Activated naive CD8-positive, alpha-beta T cell treated with anti-CD3 and anti-CD28 coated beads, Interleukin-2, amount 50 U/mL, for 24 hours (primary cell): ENCODE measurements at places on chromosomes 12 and 14.

GRCh38 chr12:105882404-105882803 is 256.4 kb downstream of the NUAK1 start:
- no peak for DNase-seq

DNA sequence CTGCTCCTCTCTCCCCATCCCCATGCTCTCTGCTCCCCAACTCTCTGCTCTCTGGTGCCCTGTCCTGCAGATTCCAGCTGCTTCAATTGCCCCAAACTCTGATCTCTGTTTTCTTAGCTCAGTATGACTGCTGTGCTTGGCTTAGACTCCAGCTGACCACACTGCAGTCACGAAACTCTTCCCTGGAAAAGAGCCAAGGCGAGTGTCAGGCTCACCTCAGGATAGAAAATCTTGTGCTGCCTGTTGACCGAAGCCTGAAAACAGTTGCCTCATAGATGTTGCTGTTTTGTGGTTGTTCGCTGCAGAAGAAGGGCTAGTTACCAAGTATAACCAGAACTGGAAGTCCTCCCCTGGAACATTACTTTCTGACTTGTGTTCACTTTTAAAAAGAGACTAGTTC is 6.7 kb upstream of the STON2 start:
- DNase-seq, result no peak

DNA sequence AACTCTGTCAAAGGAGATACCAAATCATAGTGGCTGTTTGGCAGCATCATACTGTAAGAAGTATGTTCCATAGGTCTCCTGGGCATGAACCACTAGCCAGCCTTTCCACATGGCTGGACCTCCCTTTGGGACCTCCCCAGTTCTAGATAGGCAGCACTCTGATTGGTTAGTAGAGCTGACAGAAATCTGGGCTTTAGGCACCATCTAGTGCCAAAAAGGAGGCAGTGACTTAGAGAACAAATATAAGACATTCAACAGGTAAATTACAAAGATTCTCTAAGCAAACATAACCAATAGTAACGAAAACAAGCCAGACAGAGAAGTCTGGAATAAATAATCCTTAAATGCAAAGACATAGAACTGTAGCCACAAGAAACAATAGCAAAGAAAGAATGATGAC is 148.0 kb upstream of the PDE3A start:
- no peak for DNase-seq

DNA sequence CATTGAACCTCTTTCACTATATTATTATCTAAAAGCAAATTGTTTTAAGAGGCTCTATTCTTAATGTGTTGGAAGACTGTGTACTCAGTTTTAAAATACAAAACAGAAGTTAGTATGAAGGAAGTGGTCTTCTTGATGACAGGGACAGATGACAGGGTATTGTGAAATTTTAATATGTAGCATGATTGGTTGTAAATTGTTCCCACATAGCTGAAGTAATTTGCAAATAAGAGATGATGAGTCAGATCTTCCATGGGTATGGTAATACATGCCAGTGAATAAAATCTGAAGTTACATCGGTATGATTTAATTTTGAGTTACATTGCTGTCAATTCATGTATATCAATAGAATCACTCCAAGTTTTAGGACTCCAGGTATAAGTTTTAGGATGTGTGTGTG is 454.8 kb downstream of the AEBP2 start:
- no peak for DNase-seq

- DNase-seq, result no peak
Measured at GRCh38 chr14:92383805-92384204, 60.8 kb downstream of the SLC24A4 start.

GRCh38 chr12:115571446-115571845 is 706.0 kb downstream of the MED13L start:
- DNase-seq, result no peak

DNA sequence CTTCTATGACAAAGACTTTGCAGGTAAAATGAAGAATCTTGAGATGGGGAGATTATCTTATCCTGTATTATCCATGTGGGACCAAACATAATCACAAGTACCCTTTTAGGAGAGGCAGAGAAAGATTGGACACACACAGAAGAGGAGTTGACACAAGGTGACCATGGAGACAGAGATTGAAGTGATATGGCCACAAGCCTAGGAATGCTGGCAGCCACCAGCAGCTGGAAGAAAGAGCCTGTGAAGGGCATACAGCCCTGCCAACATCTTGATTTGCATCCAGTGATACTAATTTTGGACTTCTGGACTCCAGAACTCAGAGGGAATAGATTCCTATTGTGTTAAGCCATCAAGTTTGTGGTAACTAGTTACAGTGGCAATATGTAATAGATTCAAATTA is 78.1 kb downstream of the RPS29 start:
- DNase-seq, result no peak

DNA sequence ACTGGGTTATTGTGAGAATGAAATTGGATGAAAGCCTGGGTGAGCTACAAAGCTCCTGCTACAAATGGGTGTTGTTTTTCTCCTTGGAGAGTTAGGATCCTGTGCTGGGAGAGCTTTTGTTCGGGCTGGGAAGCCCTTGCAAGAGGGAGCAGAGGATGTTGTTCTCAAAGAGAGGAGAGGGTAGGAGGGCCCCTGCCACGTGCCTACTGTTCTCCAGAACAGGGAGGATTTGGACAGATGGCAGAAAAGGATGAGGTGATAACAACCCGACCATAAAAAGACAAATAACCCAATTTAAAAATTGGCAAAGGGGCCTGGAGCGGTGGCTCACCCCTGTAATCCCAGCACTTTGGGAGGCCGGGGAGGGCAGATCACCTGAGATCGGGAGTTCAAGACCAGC is 68.8 kb downstream of the GALNT16 start:
- DNase-seq, result no peak

GRCh38 chr12:40745386-40745785 is 53.1 kb downstream of the CNTN1 start:
- no peak for DNase-seq

DNA sequence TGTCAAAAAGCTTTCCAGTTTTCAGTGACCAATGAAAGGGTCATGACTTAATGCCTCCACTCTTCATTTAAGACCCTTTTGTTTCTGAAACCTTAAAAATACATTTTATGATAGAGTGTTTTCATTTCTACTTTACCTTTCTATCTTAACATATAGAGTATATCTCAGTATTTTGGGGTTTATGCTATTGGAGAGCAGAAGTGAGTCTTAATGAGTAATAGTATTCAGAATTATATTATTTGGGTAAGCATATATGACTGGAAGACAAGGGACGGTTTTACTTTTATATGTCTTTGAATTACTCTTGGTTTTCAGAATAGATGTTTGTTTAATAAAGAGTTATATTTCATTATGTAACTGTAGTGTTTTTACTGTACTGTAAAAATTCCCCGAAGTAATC is 10.8 kb downstream of the ARHGAP5 start:
- no peak for DNase-seq

- peak; percentile 62 for DNase-seq
Measured at GRCh38 chr12:120468821-120469449, 613 bp downstream of the SRSF9 start.

- DNase-seq, result no peak
Measured at GRCh38 chr14:66974397-66975025, 214.7 kb upstream of the GARIN2 start.

GRCh38 chr12:48618541-48618940 is 48.7 kb upstream of the LALBA start:
- DNase-seq, result peak; percentile 76

GRCh38 chr12:51662728-51663154 is 71.7 kb downstream of the SCN8A start:
- no peak for DNase-seq

DNA sequence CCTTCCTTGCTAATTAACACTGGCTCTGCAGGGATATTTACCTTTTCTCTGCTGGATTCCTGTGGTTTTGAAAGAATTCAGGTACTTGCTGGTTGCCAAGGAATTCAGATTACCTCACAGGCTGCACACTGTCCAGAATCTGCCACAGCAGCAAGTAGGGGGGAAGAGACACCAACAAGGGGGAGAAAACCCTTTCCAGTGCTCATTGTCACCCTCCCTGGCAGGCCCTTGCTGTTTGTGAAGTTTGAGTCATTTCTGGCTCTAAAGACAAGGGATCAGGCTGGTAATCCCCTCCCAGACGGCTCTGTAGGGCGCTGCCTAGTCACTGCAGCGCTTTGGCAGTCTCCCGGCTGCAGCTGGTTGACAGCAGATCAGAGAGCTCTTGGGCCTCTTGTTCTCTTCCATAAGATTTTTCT is 50.8 kb downstream of the TTLL5 start:
- peak; percentile 1 for DNase-seq

- no peak for DNase-seq
Measured at GRCh38 chr14:88037325-88037724, 32.4 kb downstream of the GPR65 start.

GRCh38 chr12:53807322-53807860 is 55.6 kb upstream of the CISTR start:
- DNase-seq, result no peak

- no peak for DNase-seq
Measured at GRCh38 chr12:24760162-24760561, 188.7 kb downstream of the BCAT1 start.

GRCh38 chr14:38490273-38490672 is 234.4 kb upstream of the CLEC14A start:
- DNase-seq, result no peak

DNA sequence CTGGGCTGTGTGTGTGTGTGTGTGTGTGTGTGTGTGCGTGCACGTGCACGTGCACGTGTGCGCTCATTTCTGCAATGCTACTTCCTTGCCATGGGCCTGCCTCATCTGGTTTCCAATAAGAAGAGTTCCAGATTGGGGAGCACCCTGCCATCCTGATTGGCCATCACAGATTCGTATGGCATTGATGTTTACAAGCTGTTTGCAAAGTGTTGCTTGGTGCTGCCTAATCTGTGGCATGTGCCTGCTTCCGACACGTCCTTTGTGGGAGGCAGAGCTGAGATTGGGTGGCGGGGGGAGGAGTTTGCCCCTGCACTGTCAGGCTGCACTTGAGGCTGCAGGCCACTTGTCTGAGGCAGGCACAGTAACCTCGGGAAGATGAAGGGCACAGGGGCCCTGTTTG is 39.2 kb downstream of the SAMD4A start:
- no peak for DNase-seq

GRCh38 chr14:91149462-91149861 is 35.6 kb downstream of the DGLUCY start:
- DNase-seq, result no peak

GRCh38 chr12:92971859-92972524 is 42.9 kb upstream of the EEA1 start:
- no peak for DNase-seq

GRCh38 chr12:128914908-128915563 is 61.8 kb downstream of the GLT1D1 start:
- DNase-seq, result peak; percentile 41

DNA sequence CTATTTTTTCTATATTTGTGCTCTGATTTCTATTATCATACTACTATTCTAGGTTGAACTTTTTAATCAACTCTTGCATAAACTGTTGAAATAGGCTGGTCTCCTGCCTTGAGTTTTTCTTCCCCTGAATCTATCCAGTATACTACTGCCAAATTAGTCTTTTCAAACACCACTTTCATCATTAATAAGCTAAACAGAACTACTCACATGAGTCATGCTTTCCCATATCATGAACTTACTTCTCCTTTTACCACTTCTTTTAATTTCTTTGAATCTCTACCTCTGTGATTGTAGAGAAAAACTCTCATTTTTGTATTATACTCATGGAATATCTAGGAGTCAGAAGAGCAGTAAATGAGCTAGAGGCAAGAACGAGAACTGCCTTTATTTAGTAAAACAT is 340.3 kb upstream of the PDE3A start:
- DNase-seq, result no peak

DNA sequence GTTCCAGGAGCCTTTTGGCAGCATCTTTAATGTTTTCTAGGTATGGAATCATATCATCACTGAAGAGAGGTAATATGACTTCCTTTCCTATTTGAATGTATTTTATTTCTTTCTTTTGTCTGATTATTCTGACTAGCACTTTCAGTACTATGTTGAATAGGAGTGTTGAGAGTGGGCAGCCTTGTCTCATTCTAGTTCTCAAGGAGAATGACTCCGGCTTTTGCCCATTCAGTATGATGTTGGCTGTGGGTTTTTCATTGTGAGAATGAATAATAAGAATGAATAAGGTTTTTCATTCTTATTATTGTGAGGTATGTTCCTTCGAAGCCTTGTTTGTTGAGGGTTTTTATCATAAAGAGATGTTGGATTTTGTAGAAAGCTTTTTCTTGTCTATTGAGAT is 98.9 kb downstream of the GPHN start:
- DNase-seq, result no peak

DNA sequence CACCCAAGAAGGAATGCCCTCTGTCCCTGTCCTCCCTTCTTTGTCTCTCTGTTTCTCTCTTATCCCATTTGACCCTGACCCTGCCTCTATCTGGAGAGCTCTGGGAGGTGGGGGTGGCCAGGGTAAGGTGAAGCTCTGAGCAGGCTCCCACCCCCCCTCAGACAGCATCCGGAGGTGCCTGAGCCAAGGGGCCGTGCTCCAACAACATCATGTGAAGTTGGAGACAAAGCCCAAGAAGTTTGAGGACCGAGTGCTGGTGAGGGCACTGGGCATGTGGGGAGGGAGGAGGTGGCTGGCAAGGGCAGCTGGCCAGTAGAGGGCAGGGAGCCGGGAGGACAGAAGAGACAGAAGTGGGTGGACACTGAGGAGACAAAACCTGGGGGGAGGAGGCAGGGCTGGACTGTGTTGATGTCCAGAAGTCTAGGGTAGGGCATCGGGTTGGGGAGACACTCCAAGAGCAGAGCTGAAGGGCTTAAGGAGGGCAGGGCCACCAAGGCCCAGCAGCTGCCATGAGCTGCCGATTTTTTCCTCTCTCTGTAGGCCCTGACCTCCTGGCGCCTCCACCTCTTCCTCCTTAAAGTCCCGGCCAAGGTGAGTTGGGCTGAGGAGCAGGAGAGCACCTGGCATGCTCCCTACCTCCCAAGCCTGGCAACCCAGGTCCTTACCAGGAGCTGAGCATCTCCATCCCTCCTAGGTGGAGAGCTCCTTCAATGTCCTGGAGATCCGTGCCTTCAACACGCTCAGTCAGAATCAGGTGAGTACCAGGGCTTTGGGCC is 1.9 kb downstream of the CARMIL3 start:
- no peak for DNase-seq

GRCh38 chr14:64806862-64807495 is 72.7 kb downstream of the SPTB start:
- no peak for DNase-seq
